ENCODE measurements at places on chromosomes 6 and 20.

DNA sequence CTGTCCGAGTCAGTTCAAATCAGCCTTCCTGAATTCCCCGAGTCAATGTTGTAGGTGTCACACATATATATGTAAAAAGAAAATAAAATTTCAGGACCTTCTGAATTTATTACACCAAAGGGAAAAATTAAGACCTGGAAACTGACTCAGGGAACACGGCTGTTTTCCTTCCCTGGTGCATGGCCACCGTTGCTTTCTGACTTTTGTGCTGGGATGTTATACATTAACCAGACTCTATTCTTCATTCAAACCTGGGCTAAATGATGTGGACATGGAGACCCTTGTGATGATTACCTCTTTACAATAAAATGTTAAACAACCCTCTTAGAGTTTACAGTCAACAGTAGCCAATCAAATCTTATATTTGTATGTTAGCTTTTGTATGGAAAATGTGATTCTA is 51.4 kb upstream of the PLEKHG1 start:
- DNase-seq: no peak

- DNase-seq: no peak
Observed at GRCh38 chr6:28814032-28814976, 109.5 kb downstream of the TRIM27 start.

GRCh38 chr6:36912586-36912985 is 26.8 kb downstream of the C6orf89 start:
- peak; percentile 68 for DNase-seq

DNA sequence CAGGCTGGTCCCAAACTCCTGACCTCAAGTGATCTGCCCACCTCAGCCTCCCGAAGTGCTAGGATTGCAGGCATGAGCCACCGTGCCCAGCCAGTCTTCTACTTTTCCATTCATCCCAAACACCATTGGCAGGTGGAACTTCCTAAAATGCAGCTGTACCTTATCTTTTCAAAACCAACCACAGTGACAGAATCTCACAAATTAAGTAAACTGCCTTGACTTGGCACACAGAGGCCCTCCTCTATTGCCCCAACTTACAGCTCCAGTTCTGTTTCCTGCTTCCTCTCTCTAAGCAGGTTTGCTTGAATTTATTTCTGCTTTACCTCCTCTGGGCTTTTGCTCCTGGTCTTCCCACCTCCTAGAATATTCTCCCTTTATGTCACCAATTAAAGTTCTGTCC is 7.6 kb downstream of the MYB start:
- no peak for DNase-seq

- no peak for DNase-seq
Observed at GRCh38 chr20:34163307-34163706, 51.3 kb upstream of the EIF2S2 start.

DNA sequence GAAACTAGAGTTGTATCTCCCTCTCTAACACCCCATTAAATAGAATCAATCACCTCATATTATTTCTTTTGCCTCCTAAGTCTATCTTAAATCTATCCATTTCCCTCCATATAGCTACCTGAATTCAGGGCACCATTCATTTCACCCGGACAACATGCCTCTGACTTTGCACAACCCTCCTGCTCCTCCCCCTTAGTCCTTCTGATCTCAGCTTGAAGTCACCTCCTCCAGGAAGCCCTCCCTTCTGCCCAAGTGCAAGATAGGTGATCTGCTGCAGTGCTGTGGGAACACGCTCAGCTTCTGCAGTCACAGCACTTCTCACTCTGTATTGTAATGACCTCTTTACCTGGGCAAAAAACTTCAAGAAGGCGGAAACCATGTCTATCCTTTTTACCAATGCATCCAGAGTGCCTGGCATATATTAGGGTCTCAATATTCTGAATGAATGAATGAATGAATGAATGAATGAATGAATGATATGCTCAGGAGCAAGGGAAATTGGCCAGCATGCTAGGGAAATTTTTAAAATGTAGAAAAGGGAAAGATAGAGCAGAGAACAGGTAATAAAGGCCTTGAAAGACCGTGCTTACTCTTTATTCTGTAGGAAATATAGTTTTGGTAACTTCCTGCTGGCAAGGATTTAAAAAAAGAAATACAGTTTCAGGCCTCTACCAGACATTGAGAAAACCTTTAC is 41.7 kb downstream of the MBOAT1 start:
- DNase-seq: no peak

GRCh38 chr20:48815537-48815936 is 12.3 kb downstream of the PREX1 start:
- no peak for DNase-seq

- DNase-seq: no peak
Observed at GRCh38 chr6:124560873-124561567, 401.2 kb upstream of the RNF217 start.

GRCh38 chr6:160388922-160389321 is 40.7 kb downstream of the SLC22A3 start:
- no peak for DNase-seq

- DNase-seq: no peak
Observed at GRCh38 chr6:74550821-74551220, 655.0 kb downstream of the COL12A1 start.

DNA sequence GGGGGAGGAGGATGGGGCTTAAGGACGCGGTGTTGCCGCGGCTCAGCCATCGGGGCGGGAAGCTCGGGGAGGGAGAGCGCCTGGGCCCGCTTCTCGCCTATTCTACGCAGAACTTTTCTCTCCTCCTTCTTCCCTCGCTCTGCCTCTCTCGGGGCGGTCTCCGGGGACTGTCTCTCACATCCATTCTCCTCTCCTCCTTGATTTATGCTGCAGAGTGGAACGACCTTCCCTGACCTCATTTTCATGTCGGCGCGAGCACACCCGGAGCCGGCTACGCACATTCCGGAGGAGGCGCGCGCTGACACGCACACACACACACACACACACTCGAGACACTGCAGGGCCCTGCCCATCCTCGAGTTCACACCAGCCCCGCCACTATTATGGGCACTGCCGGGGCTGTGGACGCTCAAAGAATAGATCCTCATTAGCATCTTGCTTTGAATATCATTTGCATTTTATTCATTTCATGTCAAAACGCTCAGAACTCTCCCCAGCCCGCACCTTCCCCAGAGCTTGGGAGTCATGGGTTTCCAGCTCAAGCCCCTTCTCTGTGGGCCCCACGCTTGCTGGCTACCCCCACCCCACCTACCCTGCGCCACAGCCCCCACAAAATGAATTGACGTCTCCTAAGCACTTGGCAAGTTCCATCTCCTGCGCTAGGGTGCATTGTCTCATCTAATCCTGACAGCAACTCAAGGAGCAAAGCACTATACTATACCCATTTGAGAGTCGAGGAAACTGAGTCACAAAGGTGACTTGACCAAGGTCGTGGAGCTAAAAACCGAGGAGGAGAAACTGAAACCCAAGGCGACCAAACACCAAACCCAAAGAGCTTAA is 36.8 kb downstream of the NCR2 start:
- DNase-seq: no peak

- no peak for DNase-seq
Observed at GRCh38 chr6:67210450-67210849, 1424.6 kb upstream of the ADGRB3 start.

DNA sequence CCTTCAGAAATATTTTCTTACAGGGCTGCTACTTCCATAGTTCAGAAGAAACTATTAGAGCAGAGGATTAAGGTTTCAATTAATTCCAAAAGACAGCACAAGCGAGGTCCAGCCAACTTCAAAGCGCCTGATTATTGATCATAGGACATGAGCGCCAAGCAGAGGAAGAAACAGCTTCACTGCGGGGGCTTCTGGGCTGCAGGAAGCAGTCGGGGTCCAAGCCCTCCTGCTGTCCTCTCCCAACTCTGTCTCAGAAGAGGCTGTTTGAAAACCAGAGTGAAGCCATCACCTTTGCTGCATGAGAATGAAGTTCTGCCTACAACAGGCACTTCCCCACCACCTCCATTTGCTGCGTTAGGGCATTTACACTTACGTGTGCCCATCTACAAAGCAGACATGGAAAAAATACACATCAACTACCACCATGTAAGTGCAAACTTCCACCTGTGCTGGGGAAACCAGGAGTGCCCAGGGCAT is 23.9 kb downstream of the SUMO4 start:
- no peak for DNase-seq

GRCh38 chr6:53712078-53712477 is 46.5 kb upstream of the KLHL31 start:
- DNase-seq: no peak

- no peak for DNase-seq
Observed at GRCh38 chr6:143746202-143747119, 68.7 kb downstream of the PHACTR2 start.

GRCh38 chr20:24772667-24773066 is 176.4 kb upstream of the CST7 start:
- no peak for DNase-seq

GRCh38 chr6:39227476-39227875 is 1.8 kb downstream of the KCNK5 start:
- no peak for DNase-seq

DNA sequence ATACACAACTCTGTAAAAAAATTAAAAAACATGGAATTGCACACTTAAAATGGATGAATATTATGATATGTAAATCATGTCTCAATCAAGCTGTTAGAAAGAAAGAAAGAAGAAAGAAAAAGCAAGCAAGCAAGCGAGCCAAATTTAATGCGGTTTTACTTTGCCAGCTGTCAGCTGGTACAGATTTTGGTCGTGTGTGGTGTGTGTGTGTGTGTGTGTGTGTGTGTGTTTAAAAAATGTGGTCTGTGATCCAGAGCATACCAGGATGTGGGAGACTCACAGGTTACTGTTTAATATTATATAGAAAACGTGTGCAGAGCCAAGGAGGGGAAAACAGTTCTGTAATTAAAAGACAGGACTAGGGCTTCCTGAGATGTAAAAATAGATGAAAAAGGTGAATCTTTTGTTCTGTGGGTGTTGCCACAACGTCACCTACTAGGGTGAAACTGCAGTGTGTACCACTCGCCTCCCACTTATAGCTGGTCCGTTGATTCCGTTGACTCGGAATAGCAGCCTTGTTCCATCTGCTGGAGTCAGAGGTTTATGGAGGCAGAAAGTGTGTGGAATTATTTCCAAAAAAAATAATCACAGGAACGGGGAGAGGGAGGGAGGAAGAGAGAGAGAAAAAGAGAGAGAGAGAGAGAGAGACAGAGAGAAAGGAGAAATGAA is 197.7 kb downstream of the BCAS1 start:
- no peak for DNase-seq

GRCh38 chr6:164889980-164890379 is 419.4 kb downstream of the C6orf118 start:
- DNase-seq: no peak

GRCh38 chr6:167396068-167396658 is 71.3 kb downstream of the TTLL2 start:
- no peak for DNase-seq

- no peak for DNase-seq
Observed at GRCh38 chr6:15906420-15907016, 222.4 kb upstream of the MYLIP start.

GRCh38 chr6:5767471-5767870 is 239.3 kb downstream of the NRN1 start:
- no peak for DNase-seq

- DNase-seq: peak; percentile 75
Observed at GRCh38 chr6:147000545-147001488, 203.4 kb upstream of the STXBP5 start.

DNA sequence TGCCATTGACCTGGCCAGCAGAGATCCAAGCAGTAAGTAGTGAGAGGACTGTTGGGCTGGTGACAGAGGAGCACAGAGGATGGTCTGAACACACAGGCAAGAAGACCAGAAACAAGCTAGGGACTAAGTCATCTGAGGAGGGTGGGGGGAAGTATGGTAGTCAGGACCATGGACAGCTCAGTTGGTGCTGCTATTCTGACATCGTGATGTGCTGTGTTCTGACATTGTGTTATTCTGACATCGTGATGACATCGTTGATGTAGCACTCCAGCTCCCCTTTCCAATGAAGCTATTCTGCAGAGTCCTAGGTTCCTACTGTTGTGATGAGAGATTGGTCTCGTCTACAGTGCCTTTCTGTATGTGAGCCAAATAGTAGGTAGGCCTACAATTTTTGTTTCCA is 28.7 kb downstream of the CFAP206 start:
- DNase-seq: peak; percentile 36

- DNase-seq: no peak
Observed at GRCh38 chr6:135030532-135031178, 24.0 kb downstream of the HBS1L start.

- no peak for DNase-seq
Observed at GRCh38 chr6:32337186-32337805, 34.4 kb downstream of the TSBP1 start.
